ENCODE measurements at places on chromosomes 1 and 21.

- DNase-seq: no peak
Measured at GRCh38 chr1:222105393-222105737, 363.5 kb upstream of the DUSP10 start.

GRCh38 chr1:155981266-155982088 is 3.1 kb upstream of the ARHGEF2 start:
- DNase-seq: no peak

DNA sequence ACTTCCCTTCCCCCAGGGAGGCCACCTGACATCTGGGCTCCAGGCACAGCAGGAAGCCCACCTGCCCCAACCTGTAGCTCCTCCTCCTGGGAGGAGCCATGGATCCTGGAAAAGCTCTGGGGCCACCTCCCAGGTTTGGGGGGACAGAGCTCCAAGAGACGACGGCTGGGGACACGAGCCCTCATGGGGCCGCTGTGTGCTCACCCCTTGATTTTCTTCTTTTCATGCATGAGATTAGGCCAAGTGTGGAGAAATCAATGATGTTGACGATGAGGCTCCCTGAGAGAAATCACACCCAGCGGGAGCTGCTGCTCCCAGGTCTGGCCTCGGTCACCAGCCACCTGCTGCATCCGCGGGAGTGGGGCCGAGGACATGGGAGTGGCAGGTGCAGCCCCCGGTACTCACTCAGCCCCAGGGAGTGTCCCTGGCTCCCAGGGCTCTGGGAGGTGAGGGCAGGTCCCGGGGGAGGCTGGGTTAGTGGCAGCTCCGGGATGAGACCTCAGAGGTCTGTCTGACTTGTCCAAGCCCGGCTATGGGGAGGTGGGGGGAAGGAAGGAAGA is 8.7 kb downstream of the TNFRSF14 start:
- no peak for DNase-seq

GRCh38 chr21:42330380-42331371 is 15.5 kb upstream of the TFF3 start:
- no peak for DNase-seq

DNA sequence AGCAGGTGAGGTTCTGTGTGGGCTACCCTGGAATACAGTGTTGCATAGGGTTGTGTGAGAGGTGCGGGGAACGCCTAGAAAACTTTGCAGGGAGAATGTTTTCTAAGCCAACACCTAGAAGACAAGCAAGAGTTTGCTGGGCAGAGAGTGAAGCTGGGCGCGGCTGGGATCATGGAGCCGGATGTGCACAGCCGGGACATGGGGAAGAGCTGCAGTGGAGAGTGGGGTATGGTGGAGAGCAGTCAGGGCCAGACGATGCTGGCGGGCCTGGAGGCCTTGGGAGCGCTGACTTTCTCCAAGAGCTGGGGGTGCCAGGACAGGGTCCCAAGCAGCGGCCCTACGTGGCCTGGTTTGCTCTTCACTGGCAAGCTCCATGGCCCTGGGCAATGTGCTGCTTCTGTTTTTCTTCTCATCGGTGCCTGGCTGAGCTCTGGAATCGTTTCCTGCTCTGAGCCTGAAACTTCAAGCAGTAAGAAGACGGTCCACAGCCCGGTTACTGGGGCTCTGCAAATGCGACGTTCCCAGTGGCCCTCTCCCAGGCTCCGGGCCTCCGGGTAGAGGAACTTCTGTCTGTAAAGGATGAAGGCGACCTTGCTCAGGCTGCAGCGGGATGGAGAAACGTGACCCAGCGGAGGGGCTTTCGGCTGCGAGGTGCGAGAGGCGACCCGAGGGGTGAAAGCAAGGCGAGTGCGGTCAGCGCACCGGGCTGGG is 51.9 kb upstream of the CD34 start:
- DNase-seq: peak; percentile 41

Measured in stimulated activated CD4-positive, alpha-beta T cell treated with anti-CD3 and anti-CD28 coated beads, Interleukin-2, amount 100 ng/mL, for 24 hours (primary cell).